CD4-positive, alpha-beta memory T cell (primary cell): ENCODE measurements at places on chromosomes 5 and 9. TPM values are rescaled to one million over a fixed set of nuclear protein-coding genes. Genes with fewer than 3 reads are reported as not detected.

Gene CERCAM
- total RNA-seq = 0.29 TPM

Gene PCDHGA9
- 0.25 TPM for total RNA-seq

Gene KLHL3
- total RNA-seq = 25.9 TPM

Gene LRRC19
- total RNA-seq = not detected

Gene SPINK6
- total RNA-seq = not detected

Gene SPATA31D4
- not detected for total RNA-seq

Gene SLC6A3
- not detected for total RNA-seq

Gene EQTN
- not detected for total RNA-seq

Gene PAEP
- total RNA-seq = not detected

Gene AP3B1
- total RNA-seq = 36.9 TPM

Gene SLC36A2
- not detected for total RNA-seq

Gene PCDHGB4
- 0.19 TPM for total RNA-seq

Gene TMEM174
- total RNA-seq = not detected

Gene TRIP13
- 1.0 TPM for total RNA-seq

- no peak for DNase-seq
Observed at GRCh38 chr9:135551031-135551430, 5.1 kb downstream of the OBP2A start.

GRCh38 chr5:132829742-132830435 is 558 bp downstream of the SHROOM1 start:
- peak; percentile 66 for DNase-seq

DNA sequence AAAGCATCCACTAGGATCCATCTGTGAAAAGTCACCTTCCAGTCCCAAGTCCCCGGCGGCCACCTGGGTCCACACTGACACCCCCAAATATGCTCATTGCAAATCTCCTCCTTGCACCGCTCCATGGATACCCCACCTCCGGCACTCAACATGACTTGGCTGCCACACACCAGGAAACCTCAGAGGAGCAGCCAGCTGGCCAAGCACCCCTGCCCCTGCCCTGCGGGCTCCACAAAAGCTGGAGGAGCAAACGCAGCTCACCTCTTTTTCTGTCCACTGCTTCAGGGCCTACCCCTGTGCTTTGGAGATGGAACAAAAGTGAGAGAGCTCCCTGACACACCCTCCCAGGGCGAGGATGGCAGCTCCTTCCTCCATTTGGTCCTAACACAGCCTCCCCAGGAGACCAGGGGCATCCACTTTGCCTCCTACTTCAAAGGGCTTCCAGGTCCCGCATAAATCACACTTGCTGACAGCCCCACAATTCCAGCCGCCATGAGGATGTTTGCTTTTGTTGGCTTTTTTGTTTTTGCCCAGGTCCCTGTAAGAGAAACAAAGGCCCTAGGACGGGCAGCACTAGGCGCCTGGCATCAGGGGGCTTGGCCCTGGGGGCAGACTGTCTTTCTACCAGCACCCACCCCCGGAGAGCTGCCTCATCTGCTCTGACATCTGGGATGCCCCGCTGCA is 14.8 kb downstream of the ROR2 start:
- DNase-seq = no peak

- no peak for DNase-seq
Observed at GRCh38 chr9:106953174-106953573, 90.2 kb downstream of the ZNF462 start.

- no peak for DNase-seq
Observed at GRCh38 chr9:105299190-105299854, 54.9 kb downstream of the SLC44A1 start.

- no peak for DNase-seq
Observed at GRCh38 chr5:20601678-20602100, 613.7 kb upstream of the CDH18 start.

GRCh38 chr5:134420343-134420742 is 8.7 kb upstream of the CDKN2AIPNL start:
- no peak for DNase-seq

DNA sequence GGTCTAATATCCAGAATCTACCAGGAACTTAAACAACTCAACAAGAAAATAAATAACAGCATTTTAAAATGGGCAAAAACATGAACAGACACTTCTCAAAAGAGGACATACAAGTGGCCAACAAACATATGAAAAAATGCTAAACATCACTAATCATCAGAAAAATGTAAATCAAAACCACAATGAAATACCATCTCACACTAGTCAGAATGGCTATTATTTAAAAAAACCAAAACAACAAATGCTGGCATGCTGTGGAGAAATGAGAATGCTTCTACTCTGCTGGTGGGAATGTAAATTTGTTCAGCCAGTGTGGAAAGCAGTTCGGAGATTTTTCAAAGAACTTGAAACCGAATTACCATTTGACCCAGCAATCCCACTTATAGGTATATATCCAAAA is 63.1 kb downstream of the ADAMTS6 start:
- no peak for DNase-seq

GRCh38 chr9:136339958-136340310 is 12.6 kb downstream of the GPSM1 start:
- DNase-seq = no peak

GRCh38 chr5:21221616-21222015 is 1233.6 kb upstream of the CDH18 start:
- DNase-seq = no peak

DNA sequence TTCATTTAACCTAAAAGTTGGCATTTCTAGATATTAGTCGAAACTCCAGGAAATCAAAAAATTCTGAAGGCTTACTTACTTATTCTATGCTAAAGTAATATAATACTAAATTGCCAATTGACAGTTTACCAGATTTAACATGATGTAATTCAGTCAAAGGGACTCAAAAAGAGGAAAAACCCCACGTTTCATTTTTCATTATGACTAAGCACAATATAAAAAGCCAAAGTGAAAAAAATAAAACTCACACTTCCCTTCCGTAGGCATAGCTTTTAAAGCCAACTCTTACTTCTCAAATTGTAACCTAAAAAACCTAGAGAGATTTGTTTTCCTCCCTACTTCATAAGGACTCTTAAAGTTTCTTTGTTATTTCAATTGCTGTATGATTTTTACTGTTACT is 146.6 kb downstream of the RAPGEF6 start:
- no peak for DNase-seq

GRCh38 chr9:13589034-13589737 is 309.7 kb upstream of the MPDZ start:
- DNase-seq = no peak

GRCh38 chr5:618450-618849 is 6.3 kb downstream of the CEP72 start:
- DNase-seq = no peak

DNA sequence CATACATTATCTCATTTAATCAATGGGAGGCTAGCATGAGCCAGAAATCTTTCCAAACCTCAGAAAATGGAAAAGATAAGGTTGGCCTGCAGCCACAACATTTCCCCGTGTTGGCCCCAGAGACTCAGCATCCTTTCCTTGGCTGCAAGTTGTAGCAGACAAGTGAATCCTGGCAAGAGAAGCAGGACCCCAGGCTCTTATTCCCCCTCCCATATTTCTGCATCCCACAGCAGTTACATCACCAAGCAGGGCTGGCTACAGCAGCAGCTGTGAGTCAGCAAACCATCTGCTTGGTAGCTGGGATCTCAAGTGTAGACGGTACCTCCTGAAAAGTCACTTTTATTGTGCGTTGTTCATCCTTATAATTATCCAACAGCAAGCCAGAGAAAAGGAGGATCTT is 212.4 kb downstream of the GNA14 start:
- no peak for DNase-seq

GRCh38 chr5:138601444-138601843 is 26.2 kb upstream of the HSPA9 start:
- no peak for DNase-seq

DNA sequence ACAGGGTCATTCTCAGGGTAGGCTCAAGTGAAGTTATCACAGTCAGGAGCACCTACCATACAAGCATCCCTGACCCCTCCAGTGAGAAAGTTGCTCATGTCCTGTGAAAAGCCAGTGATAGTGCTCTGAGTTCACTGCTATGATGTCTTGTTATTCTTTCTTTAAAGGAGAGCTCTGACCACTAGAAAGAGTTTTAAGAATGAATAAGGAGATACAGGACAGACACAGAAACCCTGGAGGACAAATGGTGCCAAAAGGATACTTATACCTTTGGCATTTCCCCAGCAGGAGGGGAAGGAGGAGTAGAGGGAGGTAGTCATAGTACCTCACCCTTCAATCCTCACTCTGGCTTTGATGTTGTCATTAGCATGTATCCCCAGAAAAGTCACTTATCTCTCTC is 84.0 kb upstream of the AGXT2 start:
- DNase-seq = no peak

DNA sequence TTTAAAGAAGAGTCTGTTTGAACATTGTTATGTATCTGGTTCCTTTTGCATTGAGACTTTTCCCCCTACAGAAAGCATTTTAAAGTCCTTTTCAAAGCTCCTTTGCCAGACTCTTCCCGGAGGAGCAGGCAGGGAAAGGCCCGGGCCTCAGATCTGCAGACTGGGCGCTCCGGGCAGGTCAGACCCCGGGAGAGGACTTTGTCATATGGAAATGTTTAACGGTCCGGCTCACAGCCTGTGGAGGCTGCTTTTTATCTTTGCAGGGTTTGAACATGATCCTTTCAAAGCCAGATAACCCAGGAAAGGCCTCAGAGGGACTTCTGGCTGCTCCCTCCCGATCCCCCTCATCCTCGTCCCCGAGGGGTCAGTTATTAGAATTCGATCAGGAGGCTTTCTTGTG is 82.1 kb upstream of the IRX2 start:
- no peak for DNase-seq

DNA sequence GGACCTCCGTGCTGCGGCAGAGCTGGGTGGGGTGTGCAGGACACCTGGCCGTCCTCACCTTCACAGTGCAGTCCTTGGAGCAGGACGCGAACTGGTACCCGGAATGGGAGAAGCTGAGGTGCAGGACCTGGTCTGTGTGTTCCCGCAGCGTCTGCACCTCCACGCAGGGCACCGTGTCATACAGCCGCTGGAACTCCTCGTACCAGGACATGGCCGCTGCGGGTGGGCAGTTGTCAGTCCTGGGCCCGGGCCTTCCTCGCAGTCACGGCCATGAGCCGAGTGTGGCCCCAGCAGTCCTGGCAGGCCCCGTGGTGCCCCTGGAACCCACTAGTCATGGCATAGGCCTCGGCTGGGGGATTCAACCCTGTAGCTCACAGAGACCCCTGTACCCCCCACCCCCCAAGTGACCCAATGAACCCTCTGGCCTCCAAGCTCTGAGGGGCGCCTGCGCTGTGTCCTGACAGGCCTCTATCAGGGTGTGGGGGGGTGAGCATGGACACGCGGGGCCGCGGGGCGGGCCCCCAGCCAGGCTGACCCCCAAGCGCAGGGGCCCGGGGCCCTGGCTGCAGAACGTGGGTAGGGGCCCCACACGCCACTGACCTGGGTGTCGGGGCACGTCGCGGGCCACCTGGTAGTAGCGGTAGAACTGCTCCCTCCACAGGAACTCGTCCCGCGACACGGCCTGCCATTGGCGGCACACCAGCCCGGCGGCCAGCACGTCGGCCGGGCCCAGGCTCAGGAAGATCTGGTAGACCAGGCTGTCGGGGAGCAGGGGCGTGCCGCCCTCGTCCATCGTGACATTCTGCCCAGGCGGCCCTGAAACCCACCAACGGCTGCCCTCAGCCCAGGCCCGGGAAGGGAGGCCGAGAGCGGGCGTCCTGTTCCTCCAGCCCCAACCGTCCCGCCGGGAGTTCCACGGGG is 987 bp downstream of the FBXW5 start:
- peak; percentile 29 for DNase-seq

GRCh38 chr5:78353520-78353919 is 6.9 kb upstream of the SCAMP1 start:
- DNase-seq = no peak

- DNase-seq = no peak
Observed at GRCh38 chr5:120365656-120366446, 98.2 kb upstream of the PRR16 start.

DNA sequence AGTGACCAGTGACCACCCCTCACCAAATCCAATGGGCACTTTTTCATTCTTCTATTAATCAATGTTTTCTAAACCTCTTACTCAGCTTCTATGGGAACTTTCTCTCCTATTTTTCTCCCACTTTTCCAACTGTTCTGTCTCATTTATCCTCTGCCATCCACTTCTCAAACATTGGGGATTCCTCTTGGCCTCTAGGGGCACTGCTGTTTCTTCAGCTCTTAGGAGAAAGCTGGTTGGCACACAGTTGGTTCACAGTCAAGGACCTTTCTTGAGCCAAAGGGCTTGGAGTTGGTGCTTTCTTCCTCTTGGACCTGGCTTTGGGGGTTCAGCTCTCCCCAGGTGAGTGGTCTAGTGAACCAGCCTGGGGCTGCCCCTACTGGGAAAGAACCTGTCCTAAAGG is 112.2 kb upstream of the LHFPL2 start:
- DNase-seq = no peak

- DNase-seq = no peak
Observed at GRCh38 chr9:92313624-92314012, 11.5 kb downstream of the NOL8 start.

GRCh38 chr9:125994066-125994943 is 247.1 kb downstream of the PBX3 start:
- DNase-seq = no peak

DNA sequence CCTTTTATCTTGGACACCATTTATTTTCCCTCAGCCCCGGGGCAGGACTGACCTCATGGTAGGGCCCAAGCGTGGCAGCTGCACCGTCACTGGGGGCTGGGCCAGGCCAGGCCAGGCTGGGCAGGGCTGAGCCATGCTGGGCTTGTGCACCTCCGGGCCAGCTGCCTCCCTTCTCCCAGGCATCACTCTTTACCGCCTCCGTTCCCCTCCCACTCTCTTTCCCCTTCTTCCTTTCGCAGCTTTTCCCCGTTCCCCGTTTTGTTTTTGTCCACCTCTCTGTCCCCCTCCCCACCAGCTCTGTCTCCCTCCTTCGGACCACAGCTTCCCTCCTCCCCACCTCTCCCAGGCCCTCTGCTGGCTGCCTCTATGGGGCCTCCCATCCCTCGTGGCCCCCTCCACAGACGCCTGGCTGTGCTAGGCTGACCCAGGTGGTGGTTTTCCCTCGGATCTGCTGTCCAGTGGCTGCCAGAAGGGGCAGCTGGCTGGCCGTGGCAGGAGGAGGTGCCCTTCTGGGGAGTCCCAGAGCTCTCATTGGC is 17.9 kb downstream of the FGF18 start:
- no peak for DNase-seq

GRCh38 chr5:154993461-154993860 is 20.1 kb upstream of the KIF4B start:
- no peak for DNase-seq

DNA sequence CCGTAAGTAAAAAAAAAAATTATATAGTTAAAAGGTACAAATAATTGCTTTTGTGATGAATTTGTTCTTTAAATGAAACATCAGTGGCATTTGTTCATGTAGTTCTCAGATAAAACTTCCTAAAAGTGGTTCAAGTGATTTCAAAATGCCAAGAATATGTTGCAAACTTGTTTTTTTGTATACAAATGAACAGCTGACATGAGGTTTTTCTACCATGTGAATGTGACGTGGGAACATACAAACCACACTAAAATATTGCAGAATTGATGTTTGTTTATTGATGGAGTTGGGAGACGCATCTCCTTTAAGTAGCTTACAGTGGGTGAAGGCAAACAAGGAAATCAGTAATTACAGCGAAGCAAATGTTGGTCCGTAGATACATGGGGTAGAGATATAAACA is 16.9 kb downstream of the BASP1 start:
- no peak for DNase-seq
